ENCODE measurements at places on chromosomes 4 and X.

DNA sequence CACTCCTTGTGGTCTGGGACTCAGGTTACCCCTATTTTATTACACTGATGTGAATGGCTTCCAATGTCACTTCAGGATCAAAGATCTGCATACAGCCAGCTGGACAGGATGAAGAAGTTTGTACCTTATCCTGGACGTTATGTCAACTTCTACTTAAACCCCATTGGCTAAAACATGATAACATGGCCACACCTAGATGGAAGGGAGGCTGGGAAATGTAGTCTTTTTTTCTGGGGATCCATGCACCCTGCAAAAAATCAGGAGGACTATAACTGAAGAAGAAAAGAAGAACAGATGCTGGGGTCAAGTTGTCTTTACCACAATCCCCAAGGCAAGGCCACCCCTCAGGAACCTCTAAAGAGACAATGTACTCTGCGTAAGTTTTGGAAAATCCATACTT, 459.2 kb downstream of the BCOR start:
- DNase-seq: no peak

GRCh38 chrX:119424999-119425398, 25.9 kb downstream of the SLC25A43 start:
- no peak for DNase-seq

DNA sequence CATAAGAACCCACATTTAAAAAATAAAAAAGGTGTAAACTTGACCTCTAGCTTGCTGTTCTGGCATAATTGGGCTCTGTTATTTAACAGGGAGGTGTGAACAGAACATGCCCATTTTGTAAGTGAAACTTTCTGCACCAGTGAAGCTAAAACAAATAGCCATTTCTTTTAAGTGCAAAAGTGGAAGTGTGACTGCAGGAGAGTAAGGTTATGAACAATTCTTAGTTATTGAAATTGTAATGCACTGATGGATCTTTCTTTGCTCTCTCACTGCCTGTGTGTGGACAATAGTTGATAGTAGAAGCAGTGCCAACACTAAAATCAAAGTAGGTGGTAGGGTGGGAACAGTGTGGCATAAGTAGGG, 12.6 kb downstream of the P2RY10 start:
- DNase-seq: no peak

- DNase-seq: no peak
These were observed 185.3 kb downstream of the MID1IP1 start for GRCh38 chrX:38986586-38986985.

GRCh38 chr4:110196871-110197528, 1.4 kb downstream of the ELOVL6 start:
- peak; percentile 50 for DNase-seq

DNA sequence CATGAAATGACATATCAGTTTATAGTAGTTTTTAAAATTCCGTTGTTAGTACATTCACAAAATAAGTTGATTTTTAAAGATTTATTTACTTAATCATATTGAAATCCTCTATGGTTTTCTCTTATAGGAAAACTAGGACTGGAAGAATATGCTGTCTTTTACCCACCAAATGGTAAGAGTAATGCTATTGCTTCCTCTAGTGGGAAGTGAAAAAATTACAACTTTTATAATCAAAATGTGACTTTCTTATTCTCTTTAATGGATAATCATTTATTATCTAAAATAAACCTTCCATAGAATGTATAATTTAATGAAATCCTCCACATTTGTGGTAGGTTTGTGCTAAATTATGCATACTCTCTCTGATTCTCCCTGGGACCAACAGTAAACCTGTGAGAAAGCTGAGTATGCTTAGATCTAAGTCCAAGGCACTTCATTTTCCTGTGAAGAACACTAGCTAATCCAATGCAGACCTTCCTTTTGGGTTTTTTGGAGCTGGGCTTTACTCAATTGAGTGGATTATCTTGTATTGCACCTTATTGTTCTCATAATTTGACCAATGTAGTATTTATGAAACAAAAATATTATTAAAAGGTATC, 136.2 kb downstream of the TBC1D19 start:
- DNase-seq: peak; percentile 68

GRCh38 chrX:123185721-123186120, 1.6 kb downstream of the GRIA3 start:
- no peak for DNase-seq

GRCh38 chr4:76830964-76831703, 66.8 kb downstream of the SOWAHB start:
- no peak for DNase-seq

- DNase-seq: peak; percentile 90
These were observed 75.7 kb downstream of the RBM47 start for GRCh38 chr4:40553995-40554394.

- DNase-seq: peak; percentile 80
These were observed 29.6 kb downstream of the SLC16A2 start for GRCh38 chrX:74450803-74451449.

GRCh38 chrX:17814557-17814956, 46.5 kb downstream of the RAI2 start:
- no peak for DNase-seq

GRCh38 chr4:187046471-187046870, 322.8 kb upstream of the FAT1 start:
- no peak for DNase-seq

GRCh38 chr4:7013175-7013574, 30.0 kb upstream of the TADA2B start:
- no peak for DNase-seq

DNA sequence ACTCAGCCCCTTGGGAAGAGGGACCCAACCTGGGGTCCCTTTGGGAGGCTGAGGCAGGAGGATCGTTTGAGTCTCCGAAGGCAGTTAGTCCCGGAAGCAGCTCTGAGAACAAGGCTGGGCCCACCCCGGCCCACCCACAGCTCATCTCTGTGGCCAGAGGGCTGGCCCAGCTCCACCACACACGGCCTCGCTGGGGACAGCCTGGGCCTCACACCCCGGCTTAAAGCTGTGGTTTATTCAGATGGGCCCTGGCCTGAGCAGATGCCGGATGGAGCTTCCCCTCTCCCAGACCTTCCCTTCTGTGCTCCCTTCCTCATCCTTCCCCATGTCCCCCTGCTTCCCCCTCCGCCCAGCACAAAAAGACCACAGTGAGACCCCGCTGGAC, 54.4 kb downstream of the FAM53A start:
- no peak for DNase-seq

DNA sequence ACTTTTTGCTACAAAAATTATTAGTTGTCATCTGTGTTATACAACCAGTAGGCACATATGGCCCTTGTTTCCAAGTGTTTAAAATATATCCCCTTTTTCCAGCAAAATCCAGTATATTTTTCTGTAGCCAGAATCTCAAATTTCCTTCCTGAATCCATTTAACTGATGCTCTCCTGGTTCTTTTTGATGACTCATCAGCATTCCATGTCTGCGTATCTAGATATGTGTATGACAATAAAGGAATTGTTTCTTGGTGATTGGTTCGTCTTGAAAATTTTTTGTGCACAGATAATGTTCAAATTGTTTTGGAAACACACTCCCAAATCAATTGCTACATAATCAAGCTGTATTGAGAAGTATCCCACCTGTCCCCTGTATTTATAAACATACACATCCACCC, 98.3 kb downstream of the ITM2A start:
- no peak for DNase-seq

GRCh38 chr4:94011190-94011589, 182.6 kb downstream of the ATOH1 start:
- DNase-seq: no peak

- no peak for DNase-seq
These were observed 68.1 kb downstream of the UCHL1 start for GRCh38 chr4:41324861-41325260.

DNA sequence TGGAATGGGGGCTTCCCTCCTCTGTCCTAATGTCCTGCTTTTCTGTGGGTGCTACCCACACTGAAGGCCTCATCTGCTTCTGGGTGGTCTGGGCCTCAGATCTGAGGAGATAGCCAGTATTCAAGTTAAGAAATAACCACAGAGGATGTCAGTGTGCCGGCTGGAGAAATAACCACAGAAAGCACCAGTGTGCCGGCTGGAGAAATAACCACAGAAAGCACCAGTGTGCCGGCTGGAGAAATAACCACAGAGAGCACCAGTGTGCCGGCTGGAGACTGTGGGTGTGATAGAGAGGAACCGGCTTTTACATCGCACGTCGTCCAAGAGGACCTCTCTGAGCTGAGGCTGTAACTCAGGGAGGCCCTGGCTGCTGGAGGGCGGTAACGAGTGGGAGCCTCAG, 65.7 kb upstream of the PSAPL1 start:
- no peak for DNase-seq

GRCh38 chrX:66035667-66036066, 4.2 kb downstream of the VSIG4 start:
- no peak for DNase-seq

- DNase-seq: peak; percentile 21
These were observed 13.2 kb downstream of the ELF2 start for GRCh38 chr4:139163806-139164206.

GRCh38 chrX:23803931-23804381, 21.0 kb downstream of the SAT1 start:
- DNase-seq: no peak

DNA sequence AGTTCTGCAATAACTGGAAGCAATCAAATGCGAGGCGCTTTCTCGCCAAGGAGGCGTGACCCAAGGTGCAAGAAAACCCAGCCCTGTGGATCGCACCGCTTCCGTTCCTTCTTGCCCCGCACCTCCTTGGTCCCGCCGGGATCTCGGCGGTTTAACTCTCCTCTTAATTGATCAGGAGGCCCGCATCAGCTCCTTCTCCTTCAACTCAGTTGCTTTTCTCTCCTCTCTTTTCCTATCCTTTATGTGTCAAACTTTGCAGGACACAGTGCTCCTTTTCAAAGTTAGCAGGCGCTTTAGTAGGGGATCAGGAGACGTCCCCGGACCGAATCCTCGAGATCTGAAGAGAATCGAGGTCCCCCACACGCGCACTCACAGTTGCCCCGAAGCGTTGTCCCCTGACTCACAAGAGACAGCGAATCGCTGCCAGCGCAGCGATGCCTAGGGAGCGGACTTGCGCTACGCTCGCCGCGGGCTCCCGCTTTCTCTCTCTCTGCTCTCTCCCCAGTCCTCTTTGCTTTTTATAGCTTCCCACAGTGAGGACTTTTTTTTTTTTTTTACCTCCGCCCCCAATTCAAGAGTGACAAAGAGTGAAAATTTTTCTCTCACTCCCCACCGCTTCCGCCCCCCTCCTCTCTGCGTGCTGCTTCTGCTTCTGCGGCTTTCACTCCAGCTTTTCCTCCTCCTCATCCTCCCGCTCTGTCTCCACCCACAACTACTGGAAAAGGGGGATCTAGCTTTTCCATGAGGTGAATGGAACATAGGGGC, at the start of gene DKK2:
DKK2 (minus strand) TSS at position 495 of the 765 bp plus-strand sequence. CDS start 722 bp downstream, outside the sequence.
- peak; percentile 30 for DNase-seq

GRCh38 chr4:155901013-155901412, 2.5 kb upstream of the TDO2 start:
- DNase-seq: no peak

- no peak for DNase-seq
These were observed 11.7 kb downstream of the FGFRL1 start for GRCh38 chr4:1023075-1023640.

- DNase-seq: peak; percentile 46
These were observed at the start of gene PRSS48 for GRCh38 chr4:151276787-151277562. TSS of gene PRSS48 (plus strand) at chr4:151277161. CDS start at chr4:151277173, 12 bp downstream.

DNA sequence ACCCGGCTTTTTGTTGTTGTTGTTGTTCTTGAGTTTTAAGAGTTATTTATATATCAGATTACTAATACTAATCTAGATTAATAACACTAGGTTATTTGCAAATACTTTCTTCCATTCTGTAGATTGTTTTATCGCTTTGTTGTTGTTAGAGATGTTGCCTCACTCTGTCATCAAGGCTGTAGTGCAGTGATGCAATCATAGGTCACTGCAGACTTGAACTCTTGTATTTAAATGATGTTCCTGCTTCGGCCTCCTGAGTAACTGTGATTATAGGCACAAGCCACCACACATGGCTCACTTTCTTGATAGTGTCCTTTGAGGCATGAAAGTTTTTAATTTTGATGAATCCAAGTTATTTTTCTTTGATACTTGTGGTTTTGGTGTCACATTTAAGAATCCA, 129.0 kb downstream of the VSIG4 start:
- no peak for DNase-seq

- no peak for DNase-seq
These were observed 161.2 kb downstream of the EFNB1 start for GRCh38 chrX:68989865-68990606.

DNA sequence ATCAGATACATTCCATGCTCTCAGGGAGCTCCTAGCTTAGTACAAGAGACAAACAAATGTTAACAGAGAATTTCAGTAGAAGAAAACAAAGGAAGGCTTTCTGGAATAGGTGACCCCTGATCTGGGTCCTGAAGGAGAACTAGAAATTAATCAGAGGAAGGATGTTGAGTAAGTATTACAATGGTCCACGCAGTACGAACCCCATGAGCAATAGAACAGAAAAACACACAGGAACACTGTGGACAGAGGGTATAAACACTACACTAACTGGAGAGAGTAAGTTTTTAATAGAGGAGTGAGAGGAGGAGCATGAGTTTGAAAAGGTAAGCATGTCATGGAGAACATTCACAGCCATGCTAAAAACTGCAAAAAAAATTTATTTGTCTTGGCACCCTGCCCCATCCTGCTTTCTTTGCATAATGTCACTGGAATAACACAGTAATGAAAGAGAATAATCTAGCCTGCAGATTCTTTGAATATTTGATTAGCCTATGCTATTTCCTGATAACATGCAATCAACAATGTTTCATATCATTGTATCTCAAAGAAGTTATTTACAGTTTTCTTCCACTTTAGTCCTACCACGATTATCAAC, 140.3 kb upstream of the ZXDB start:
- no peak for DNase-seq

- DNase-seq: no peak
These were observed 22.1 kb upstream of the HSD17B10 start for GRCh38 chrX:53456254-53456653.

GRCh38 chrX:48514126-48514806, 5.5 kb downstream of the PORCN start:
- no peak for DNase-seq

DNA sequence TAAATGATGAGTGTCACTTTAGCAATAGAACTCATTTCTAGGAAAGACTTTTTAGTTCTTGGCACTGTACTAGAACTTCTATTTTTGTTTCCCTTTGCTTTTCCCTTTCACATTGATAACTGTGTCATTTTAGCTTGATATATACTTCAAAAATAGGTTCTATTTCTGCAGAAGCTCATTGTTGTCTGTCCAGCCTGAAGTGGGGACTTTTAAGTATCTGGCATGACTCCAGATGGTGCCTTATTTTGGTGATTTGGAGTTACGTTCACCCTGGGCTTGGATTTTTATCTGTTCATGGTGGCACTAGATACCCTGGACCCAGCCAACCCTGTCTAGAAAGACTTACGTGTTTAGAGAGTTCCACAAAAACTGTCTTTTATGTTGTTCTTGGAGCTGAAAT, 3.4 kb downstream of the ABHD18 start:
- no peak for DNase-seq

DNA sequence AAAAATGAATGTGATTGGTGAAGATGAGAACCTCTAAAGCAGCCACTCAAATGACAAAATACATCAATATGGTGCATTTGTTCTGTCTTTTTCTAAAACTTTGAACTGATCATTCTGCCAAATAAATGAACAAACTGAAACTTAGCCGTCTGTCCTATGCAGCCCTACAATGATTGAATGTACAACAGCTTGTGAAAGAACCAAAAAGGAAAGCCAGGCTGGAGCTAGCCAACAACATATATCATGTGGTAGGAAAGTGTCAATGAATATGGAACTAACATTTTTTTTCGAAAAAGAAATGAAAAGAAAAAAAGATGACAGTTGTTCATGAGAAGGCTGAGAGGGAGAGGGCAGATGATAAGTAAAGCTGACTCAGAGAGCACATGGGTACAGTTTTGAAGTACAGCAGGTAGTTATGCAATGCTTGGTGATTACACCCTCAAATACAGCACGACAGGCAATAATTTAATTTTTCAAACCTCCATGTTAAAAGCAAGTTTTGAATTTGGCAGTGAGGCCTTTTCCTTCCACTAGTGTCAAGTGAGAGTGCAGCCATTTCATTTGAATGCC, 21.2 kb upstream of the SLC7A11 start:
- DNase-seq: no peak

Measured in Kasumi-1 (cell line).